ENCODE measurements at places on chromosomes 4 and X.

DNA sequence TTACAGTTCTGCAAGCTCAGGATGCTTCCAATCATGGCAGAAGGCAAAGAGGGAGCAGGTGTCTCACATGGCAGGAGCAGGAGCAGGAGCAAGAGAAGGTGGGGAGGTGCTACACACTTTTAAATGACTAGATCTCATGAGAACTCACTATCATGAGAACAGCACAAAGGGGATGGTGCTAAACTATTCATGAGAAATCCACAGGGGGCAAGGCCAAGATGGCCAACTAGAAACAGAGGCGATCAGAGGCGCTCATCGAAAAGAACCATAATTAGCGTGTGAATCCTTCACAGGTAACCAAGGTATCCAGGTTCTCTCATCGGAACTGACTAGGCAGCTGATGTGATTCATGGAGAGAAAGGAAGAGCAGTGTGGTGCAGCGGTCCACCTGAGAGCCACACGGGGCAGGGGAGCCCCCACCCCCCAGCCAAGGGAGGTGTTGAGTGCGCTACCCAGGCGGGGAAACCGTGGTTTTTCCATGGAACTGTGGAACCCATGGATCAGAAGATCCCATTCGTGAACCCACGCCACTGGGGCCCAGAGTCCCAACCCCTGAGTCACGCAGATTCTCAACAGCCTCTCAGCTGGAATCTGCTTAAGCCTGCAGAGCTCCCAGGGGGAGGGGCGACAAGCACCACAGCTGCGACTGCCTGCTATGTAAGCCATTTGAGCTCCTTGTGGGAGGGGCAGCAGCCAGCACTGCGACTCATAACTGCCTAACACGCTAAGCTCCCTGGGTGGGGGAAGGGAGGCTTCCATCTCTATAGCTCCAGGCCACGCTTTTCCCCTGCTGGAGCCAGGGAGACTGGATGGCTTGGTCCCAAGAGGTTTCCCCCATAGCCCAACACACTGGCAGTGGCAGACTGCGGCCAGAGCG, 46.7 kb downstream of the FGF16 start:
- DNase-seq = no peak

GRCh38 chr4:93267747-93268146, 560.8 kb upstream of the ATOH1 start:
- DNase-seq = no peak

- DNase-seq = no peak
Observed at GRCh38 chr4:122796801-122797404, 29.7 kb upstream of the FGF2 start.

- DNase-seq = no peak
Observed at GRCh38 chr4:7083597-7084563, 16.0 kb upstream of the GRPEL1 start.

GRCh38 chr4:95533254-95533653, 15.5 kb downstream of the UNC5C start:
- DNase-seq = no peak

GRCh38 chr4:178293601-178294000, 851.4 kb upstream of the AGA start:
- no peak for DNase-seq

DNA sequence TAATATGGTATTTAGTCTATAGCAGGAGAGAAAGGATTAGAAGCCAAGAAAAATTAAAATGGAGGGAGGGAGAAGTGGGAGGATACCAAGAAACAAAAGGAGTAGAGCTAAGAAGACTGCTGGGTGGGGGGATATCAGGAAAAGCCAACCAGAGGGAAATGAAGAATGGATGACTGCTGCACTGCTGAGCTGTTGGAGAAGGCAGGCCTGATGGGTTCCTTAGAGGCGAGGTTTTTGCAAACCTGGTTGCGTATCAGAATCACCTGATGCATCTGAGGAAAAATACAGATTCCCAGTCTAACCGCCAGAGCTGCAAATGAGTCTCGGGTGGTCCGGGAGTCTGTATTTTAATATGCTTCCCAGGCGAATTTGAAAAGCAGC, 1.5 kb downstream of the PGRMC1 start:
- DNase-seq = no peak

GRCh38 chr4:13262816-13263215, 221.3 kb downstream of the RAB28 start:
- DNase-seq = no peak

- no peak for DNase-seq
Observed at GRCh38 chr4:34724491-34724890, 1519.8 kb downstream of the ARAP2 start.

- no peak for DNase-seq
Observed at GRCh38 chr4:134677209-134677814, 475.7 kb upstream of the PABPC4L start.

DNA sequence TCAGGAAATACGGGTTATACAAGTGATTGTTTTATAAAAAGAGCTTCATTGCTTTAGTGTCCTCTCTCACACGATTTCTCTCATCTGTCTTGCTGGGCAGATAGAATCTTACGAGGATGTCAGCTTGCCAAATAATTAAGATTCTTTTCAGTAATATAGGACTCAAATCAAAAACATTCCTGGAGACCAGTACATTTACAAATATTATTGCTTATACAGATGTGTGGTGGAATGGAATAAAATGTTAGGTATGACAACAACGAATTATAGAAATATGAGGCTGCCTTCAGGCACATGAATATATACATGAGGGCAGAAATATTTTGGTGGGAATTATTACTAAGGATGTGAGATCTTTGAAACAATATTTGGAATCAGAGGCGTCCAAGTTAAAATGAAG, 88.9 kb downstream of the GC start:
- no peak for DNase-seq

DNA sequence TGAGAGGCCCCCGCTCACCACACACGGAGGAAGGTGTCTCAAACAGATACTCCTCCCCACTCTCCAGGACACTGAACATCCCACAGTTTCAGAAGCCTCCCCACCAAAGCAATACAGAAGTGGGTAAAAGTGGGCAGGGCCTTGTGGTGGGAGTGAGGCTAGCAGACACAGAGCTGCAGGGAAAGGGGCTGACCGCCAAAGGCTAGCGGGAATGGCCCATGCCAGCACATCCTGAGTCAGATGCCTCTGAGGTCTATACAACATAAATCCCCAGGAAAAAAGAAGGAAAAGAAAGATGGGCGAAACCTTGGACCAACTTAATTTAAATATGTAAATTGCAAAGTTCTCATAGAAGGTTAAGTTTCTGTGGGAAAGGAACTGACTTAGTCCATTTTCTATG, 21.9 kb upstream of the ARHGAP10 start:
- DNase-seq = no peak

- DNase-seq = no peak
Observed at GRCh38 chr4:20356565-20356964, 104.9 kb downstream of the SLIT2 start.

DNA sequence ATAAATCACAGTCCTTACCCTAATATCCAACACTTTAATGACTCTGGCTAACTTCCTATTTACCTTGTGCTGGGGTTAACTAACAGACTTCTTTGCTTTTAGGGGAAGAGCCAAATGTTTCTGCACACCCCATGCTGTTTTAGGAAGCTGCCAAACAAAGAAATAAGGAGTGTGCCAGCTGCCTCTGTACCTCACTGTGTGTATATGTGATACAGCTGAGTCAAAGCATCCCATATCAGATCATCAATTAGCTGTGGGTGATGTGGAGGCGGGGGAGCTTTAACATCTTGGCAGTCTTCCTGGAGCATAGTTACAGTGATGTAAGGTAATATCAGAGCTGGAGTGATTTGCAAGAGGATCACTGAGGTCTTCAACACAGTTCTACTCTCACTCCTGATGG, 95.4 kb downstream of the COL25A1 start:
- no peak for DNase-seq

DNA sequence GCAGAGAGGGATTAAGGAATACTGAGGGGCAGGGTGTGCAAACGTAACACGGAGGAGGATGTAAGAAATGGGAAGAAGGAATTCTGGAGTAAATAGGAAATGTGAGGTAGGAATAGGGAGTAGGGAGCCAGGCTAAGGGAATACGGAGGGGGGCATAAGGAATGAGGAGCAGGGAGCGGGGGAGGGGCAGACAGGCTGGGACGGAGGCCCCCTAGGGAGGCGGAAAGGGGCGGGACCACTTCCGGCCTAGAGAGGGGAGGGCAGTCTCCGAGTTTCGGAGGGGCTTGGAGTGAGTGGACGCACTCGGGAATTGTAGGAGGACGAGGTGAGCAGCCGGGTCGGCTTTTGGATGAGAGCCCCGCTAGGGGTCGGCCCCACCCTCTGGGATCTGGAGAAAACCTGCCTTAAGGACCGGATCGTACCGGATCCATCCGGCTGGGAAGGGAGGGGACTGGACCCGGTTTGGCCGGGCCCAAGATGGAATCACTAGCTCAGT, 612 bp downstream of the MAGED2 start:
- DNase-seq = peak; percentile 25

- DNase-seq = no peak
Observed at GRCh38 chr4:155541716-155542115, 124.9 kb upstream of the GUCY1A1 start.

GRCh38 chr4:2094545-2094944, 35.4 kb downstream of the NAT8L start:
- DNase-seq = no peak

- peak; percentile 17 for DNase-seq
Observed at GRCh38 chrX:66638591-66639500, at the start of gene EDA2R. EDA2R (minus strand) TSS chrX:66639078; CDS start chrX:66616020, 23,058 bp downstream.

DNA sequence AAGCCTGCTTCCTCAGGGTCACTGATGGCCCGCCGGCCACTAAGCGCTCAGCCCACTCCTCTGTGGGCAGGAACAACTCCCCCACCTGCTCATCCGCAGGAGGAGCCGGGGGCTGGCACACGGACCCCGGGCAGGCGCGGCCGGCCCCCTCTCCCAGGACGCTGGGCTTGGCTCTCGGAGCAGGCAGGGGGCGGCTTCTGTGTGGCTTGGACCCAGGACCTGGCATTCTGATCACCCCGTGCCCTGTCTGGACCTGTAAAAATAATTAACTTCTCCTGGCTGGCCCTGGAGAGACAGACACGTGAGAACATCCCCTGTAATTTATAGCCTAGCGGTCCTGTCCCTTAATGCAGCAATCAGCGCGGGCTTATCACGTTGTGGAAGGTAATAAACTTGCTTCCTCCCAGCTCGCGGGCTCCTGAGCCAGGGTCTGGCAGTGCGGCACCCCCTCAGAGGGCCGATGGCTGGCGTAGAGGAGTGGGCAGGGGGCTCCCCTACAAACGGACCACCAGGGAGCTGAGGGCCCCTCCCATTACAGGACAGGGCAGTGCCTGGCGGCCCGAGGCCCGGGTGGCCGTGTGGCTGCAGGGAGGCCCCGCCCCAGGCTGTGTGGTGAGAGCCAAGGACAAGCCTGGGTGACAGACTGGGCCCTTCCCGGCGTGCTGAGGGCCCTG, 84.5 kb upstream of the NKX1-1 start:
- DNase-seq = no peak

DNA sequence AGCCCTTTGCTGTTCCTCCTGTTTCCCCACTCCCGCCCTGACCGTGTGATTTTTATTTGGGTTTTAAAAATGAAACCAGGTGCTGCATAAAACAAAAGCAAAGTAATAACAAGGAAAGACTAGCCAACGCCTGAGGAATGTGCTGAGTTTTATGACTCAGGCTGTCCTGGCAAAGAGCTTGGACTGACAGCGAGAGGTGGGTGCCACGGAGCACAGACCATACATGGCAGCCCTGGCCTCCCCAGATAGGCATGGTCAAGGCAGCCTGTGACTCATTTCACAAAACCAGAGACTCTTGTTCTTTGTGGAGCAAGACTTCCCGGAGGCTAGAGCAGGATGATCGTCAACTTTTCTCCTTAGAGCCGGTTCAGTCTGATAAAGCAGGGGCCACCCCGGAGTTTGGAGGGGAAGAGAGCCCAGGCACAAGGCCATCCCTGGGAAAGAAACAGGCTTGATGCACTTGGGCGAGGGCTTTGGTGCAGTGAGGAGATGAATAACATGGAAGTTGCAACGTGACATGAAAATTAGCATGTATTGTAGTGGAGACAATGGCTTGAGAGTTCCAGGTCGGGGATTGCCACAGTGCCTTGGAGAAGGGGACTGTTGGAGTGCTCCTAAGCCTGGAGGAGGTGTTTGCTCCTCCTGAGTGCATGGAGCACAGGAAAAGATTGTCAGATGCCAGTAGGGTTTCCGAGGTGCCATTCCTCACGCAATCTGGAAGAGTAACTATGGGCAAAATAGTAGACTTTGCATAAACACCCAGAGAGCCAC, 54.8 kb downstream of the C4orf51 start:
- no peak for DNase-seq

- no peak for DNase-seq
Observed at GRCh38 chrX:94051926-94052325, 377.9 kb downstream of the FAM133A start.

DNA sequence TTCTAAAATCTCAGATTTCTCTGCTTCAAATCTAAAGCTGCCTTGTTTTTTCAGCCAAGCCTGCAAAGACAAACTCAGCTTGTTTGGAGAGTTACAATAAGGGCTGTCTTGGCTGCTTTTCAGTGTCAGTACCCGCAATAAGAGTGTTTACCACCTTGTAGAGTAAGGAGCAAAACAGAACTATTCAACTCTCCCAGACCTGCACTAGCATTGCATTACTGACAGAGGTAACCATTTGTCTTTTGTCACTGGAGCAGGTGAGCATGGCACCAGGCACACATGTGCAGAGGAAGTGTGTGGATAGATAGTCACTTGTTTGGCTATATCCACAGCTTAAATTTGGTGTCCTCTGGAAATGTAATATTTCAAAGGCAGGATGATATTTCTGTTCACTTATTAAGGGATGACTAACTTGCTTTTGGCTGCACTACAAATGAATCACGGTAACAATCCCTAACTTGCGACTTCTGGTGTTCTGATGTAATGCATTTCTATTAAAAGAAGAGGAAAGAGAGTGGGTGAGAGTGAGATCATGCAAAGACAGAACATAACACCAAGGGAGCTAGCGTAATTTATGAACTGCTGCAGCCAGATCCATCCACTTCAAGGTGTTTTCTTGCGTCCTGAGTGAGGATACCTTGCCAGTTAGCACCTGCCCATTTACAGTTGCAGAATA, 38.6 kb downstream of the PTCHD1 start:
- no peak for DNase-seq

DNA sequence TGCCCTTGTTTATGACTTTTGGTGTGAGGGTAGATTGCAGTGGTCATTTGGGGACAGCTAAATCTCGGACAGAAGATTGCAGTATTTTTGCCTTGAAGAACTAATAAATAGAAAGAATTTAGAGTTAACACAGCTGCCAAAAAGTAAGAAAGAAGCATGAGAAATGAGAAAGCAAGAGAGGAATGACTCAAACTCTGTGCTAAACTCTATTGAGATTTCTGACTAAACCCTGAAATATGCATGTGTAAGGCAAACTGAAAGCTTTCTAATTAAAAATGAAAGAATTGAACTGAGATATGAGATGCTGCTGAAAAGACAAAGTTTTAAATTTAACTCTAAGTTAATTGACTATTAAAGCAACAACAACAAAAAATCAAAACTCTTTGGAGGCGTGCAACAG, 791.3 kb downstream of the RAB28 start:
- DNase-seq = no peak

GRCh38 chrX:85903692-85904471, 143.5 kb downstream of the CHM start:
- no peak for DNase-seq

DNA sequence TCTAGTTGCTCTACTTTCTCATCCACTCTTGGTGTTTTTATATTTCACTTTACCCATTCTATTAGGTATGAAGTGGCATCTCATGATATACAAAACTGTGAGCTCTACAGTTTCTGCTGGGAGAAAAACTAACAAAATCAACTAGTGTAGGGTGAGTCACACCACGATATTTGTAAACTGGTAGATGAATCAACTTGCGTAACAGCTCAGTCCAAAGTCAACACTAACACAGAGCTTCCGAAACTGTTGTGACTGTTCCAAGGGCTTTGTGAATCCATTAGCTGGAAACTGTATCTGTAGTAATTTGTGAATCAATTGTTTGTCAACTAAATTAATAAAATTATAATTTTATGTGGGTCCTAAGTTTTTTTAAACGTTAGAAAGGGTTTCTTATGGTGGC, 119.8 kb upstream of the TSPAN5 start:
- DNase-seq = no peak

All from GM12891 (cell line).